ENCODE measurements at places on chromosomes 3 and 15. TPM values are rescaled to one million over a fixed set of nuclear protein-coding genes. Genes with fewer than 3 reads are reported as not detected.

DNA sequence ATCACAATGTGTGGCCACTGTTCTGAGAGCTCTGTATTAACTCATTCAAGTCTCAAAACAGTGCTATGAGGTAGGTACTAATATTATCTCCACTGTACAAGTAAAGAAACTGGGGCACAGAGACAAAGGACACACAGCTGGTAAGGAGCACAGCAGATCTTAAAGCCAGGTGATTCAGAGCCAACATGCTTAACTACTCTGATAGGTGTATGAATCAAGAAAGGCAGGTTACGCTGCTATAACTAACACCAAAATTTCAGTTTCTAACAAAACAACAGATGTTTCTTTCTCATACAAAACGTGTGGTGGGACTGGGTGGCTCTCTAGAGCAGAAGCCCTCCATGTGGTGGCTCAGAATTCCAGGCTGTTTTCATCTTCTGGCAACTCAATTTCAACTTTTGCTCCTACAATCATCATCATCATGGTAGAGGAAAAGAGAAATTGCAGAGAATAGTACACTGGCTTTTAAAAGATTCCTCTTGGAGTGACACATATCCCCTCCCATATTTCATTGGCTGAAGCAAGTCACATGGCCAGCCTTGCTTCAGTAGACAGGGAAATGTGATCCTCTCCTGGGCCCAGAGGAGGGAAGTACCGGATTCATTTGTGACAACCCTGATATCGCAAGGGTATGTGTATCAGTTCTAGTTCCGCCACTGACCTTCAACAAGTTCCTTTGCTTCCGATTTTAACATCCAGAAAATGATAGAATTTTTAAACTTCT, 126.2 kb upstream of the PTX3 start:
- no peaks in the 10 kb centered on the region for H3K27me3 ChIP-seq
- DNase-seq, result no peak
- H3K4me3 ChIP-seq, result no peak overlapping the region
- H3K36me3 ChIP-seq, result no peaks in the 10 kb centered on the region
- H3K4me1 ChIP-seq, result no peaks in the 10 kb centered on the region
- no peak overlapping the region for H3K27ac ChIP-seq

- H3K27ac ChIP-seq, result no peak overlapping the region
- H3K4me3 ChIP-seq, result no peak overlapping the region
- no peaks in the 10 kb centered on the region for H3K36me3 ChIP-seq
- no peaks in the 10 kb centered on the region for H3K27me3 ChIP-seq
- no peak for DNase-seq
These were observed 130.5 kb upstream of the LMCD1 start for GRCh38 chr3:8371085-8371551.

GRCh38 chr15:80760960-80761359, 18.2 kb upstream of the CEMIP start:
- no peaks in the 10 kb centered on the region for H3K27me3 ChIP-seq
- H3K27ac ChIP-seq, result no peak overlapping the region
- H3K4me3 ChIP-seq, result no peak overlapping the region
- H3K36me3 ChIP-seq, result no peaks in the 10 kb centered on the region

DNA sequence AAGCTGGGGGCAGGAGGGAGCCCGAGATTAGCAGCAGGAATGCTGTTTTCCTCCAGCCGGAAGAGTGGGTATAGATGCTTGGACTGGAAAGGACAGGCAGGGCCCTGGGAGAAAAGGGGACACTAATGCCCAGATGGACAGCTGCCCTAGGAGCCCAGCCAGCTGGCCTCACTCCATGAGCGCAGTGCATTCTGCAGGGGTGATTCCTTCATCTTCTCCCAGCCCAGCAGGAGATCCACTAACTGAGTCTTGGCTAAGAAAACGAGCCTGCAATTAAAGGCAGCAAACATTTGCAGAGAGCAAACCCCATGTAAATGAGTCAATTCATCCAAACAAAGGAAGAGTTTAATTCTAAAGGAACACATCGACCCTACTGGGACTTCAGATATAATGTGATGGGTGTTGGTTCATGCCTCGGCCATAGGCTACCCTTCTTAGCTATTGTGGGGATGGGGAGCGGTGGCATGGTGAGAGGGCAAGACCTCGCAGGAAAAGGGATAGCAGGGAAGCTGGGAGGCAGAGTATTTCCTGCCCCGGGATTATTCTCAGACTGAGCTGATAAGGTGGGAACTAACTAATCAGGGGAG, 13.3 kb upstream of the MINAR1 start:
- no peak overlapping the region for H3K27ac ChIP-seq
- no peaks in the 10 kb centered on the region for H3K36me3 ChIP-seq
- no peak for DNase-seq

Gene TNFSF10
- total RNA-seq, result 95.2 TPM
